NCI-H82 (cell line): ENCODE measurements at places on chromosomes 3 and 15.

DNA sequence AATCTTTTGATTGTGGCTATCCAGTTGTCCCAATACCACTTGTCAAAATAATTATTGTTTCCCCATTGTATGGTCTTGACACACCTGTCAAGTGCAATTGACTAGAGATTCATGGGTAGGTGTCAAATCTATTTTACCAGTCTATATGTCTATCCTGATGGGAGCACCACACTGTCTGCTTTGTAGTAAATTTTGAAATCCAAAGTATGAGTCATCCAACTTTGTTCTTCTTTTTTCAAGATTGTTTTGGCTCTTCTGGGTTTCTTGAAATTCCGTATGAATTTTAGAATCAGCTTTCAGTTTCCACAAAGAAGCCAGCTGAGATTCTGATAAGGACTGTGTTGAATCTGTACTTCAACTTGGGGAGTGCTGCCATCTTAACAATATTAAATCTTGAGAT is 71.9 kb downstream of the CSNK1G1 start:
- no peak for DNase-seq

GRCh38 chr3:183411216-183411922 is 17.1 kb downstream of the MCF2L2 start:
- DNase-seq, result no peak

DNA sequence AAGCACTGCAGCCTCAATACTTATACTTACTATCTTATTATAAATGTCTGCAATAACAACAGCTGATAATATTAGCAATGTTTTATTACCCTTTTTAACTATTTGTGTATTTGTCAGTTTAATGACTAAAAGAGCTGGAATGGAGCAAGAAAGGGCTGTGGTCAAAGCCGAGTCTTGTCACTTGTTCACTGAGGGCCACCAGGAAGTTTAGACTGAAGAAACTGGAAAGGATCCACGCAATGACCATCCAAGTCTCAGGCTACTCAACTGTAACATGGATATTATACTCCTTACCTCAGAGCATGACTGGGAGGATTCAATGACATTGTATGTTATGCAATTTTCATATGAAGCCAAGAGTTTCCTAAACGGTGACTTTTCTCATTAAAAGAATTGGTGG is 90.4 kb downstream of the TJP1 start:
- DNase-seq, result no peak

DNA sequence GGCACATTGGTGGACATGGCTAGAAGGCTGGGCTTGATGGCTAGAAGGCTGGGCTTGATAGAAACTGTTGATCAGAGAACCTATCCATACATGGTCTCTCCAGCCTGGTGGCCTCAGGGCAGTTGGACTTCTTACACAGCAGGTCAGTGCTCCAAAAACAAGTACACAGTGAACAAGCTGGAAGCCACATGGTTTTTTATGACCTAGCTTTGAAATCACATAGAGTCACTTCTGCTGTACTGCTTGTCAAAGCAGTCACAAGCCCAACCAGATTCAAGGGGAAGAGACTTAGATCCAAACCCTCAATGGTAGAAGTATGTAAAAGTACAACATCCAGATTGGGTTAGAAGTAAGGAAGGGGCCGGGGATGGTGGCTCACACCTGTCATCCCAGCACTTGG is 89.4 kb upstream of the HES1 start:
- no peak for DNase-seq

DNA sequence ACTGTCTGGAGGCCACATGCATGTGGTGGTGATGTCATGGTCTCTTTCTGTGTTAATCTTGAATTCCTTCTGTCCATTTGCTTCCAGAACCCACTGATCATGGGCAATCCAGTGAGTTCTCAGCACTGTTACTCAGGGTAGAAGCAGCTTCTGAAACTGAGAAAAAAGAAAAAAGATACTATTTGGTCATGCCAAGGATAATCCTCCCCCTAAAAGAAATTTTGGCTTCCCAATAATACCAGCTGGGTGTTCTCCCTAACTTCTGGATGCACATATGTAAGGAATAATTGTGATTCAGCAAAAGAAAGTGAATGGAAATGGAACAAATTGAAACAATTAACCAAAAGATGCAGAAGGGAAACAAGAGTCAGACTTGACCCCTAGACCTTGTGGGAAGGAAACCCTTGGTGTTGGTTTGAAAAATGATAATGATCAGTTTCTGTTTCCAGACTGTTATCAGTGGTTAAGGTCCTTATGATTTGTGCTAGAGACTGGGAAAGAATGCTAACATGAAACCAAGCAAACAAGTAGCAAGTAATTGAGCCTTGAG is 92.3 kb downstream of the RBMS3 start:
- DNase-seq, result no peak

- peak; percentile 94 for DNase-seq
Observed at GRCh38 chr15:27486051-27486450, 515.1 kb downstream of the GABRG3 start.

DNA sequence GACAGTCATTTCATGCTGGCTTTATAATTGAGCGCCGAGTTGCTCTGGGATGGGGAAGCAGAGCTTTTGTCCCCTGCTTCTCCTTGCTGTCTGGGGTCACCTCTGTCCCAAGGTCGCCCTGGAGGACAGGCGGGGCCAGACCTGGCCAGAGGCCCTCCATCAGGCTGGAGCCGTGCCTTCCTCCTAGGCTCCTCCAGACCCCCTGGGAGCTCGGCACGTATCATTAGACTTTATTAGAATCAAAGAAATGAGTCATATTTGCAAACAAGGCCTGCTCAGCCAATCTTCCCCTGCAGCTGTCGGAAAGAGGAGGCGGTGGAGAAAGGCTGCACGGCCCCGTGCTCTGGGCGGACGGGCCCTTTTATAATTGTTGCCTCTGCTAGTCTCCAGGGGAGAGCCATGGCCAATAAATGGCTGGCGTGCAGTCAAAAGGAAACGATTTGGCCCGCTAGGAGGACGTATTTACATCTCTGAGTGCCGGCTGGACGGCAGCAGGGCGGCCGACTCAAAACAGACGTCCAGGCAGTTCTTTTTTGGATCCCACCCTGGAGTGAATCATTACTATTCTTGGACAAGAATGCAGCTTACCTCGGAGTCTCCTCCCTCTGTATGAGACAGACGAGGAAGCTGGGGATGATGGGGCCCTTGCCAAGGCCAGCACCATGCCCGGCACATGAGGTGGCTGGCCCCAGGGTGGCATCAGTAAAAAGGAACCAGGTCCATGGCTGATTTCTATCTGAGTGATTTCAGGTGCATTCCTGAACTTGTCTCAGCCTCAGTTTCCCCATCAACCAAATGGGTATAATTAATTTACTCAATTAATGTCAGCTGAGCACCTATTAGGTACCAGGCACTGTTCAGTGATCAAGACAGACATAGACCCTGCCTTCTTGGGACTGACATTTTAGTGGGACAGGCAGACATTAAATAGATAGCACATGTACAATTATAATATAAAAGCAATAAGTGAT is 50.6 kb downstream of the SLC6A6 start:
- no peak for DNase-seq
